ENCODE measurements at places on chromosomes 4 and X.

DNA sequence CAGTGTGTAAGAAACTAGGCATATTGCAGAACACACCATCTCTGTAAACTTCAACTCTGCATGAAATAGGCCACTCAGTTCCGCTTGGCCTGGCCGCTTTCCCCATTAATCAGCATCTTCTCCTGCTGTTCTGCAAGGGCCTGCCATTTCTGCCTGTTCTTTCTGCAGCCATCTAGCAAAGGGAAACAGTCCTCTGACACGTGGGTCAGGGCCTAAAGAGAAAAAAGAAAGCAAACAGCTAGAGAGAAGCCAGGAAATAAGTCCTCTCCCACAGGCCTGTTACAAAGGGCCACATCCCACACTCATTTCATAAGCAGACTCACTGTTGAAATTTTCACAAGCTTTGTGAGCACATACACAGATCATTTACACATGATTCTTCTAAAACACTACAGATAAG is 130.1 kb downstream of the PDE5A start:
- DNase-seq = no peak

DNA sequence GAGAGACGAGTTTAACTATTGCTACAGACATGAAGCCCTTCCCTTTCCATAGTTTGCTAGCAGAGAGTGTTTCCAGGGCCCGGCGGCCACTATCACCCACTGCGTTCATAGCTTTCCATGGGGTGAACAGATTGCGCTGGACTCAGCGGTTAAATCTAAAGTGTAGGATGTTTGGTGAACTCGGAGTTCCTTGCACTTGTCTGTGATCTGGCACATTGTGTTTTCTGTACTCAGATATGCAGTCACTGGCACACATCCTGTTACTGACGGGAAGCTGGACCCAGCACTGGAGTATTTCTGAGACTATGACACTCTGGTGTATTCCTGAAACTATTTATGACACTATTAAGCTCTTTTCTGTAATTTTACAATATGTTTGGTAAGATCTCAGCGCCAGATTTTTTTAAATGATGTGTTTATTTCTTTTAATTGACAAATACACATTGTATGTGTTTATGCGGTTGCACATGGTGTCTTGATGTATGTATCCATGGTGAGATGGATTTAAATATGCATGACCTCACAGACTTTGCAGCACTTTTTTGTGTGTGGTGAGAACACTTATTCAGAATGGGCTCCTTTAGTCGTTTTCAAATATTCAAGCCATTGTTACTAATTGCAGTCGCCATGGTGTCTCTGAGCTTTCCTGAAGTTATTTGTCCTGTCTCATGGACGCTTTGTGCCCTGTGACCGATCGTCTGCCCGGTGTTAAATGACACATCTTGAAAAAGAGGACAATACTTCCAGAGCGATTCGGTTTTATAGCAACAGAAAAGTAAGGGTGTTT is 14.1 kb downstream of the CD99 start:
- no peak for DNase-seq

DNA sequence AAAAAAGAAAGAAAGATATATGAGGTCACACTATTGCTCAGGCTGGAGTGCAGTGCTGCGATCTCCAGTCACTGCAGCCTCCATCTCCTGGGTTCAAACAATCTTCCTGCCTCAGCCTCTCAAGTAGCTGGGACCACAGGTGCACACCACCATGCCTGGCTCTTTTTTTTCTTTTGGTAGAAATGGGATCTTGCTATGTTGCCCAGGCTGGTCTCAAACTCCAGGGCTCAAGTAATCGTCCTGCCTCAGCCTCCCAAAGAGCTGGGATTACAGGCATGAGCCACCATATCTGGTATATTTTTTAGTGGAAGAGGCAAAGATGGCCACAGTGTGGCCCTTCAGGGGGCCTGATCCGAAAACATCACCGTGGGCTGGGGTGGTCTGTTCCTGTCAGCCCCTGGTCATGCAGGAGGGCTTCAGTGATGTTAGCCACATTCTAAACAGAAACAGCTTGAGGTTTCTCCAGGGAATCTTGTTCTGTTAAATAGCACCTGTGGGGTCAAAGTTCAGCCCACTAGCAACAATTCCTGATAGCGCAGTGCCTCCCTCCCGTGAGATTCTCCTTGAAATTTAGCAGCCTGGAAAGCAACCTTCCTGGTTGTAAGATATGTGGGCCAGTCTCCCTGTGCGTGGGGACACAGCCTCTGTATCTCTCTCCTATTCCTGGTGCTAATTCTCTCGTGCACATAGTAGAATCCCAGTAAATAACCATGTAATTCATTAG is 7.3 kb upstream of the DHRSX start:
- DNase-seq = no peak

- DNase-seq = no peak
Observed at GRCh38 chrX:40201329-40201885, 103.6 kb upstream of the BCOR start.

GRCh38 chrX:131711478-131711867 is 167.6 kb downstream of the OR13H1 start:
- DNase-seq = no peak

GRCh38 chr4:87390551-87390890 is 467 bp downstream of the HSD17B11 start:
- no peak for DNase-seq

GRCh38 chrX:112636951-112637581 is 42.7 kb downstream of the LHFPL1 start:
- no peak for DNase-seq

GRCh38 chrX:34884817-34885216 is 57.8 kb upstream of the FAM47B start:
- DNase-seq = no peak

DNA sequence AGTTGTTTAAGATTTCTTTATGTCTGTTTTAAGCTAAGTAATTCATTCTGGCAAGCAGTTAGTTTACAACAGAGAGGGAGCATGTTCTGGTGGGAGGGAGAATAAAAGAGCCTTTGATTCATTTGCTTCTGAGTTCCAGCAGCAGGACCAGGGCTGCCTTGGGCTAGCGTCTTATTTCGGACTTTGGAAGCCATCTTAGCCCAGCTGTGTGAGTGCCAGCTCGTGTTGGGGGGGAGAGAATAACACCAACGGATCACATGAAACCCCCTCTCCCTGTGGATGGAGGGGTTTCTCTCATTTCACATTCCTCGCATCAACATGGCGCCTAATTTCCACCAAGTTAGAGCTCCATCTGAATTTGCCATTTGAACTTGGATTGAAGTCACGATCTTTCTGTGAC is 7.4 kb downstream of the GAB1 start:
- DNase-seq = no peak

- no peak for DNase-seq
Observed at GRCh38 chr4:41429280-41429669, 108.7 kb upstream of the LIMCH1 start.

DNA sequence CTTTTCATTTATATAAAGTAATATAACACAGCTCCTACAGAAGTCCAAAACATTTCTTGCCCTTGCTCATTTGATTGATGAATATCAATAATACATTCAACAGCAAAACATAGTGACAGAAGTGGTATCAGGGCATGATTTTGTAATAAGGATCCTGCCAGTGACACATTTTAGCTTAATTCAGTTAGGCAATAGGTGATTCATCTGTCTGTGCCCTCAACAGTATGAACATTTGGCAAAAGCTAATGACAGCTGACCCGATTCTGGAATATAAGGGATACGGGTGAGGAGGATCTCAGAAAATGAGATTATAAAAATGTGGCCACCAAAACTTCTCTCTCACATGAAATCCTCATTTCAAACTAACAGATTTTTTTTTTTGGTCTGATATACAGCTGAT is 294.0 kb downstream of the CAMK2D start:
- no peak for DNase-seq

GRCh38 chr4:119696963-119697362 is 68.4 kb upstream of the PDE5A start:
- DNase-seq = no peak

DNA sequence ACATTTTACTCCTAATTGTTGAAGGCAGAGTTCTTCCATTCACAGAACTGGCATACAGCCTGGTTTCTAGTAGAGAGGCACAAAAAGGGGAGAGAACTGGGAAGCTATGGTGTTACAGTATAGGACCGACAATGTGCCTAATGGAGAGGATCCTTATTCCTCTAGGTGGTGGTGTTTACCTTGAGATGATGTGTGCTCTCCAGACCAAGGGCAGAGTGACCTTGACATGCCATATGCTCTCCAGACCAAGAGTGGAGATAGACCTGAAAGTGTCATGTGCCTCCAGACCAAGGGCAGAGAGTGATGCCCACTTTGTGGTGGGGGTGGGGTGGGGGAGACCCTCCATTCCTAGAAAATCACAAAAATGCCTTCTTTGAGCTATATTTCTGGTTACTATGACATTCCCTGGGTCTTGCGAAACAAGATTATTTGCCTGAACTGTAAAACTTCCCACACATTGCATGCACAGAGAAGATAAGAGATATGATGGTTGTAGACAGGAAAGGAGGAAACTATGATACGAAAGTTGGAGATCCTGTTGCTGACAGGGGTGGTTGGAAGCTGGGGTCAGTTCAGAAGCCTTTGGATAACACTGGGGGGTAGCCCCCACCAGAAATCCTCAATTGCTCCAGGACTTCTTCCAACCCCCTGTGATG is 119.7 kb downstream of the TEX13C start:
- no peak for DNase-seq

DNA sequence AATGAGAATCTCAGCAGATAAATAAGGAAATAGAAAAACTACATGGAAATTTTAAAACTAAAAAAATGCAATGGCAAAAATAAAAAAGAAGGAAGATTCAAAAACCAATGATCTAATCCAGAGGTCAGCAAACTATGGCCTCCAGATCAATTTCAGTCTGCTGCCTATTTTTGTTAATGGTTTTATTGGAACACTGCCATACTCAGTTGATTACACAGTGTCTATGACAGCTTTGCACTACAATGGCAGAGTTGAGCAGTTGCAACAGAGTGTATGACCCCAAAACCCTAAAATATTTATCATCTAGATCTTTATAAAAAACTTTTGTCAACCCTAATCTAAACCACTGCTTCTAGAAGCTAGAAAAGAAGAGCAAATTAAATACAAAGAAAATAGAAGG is 170.3 kb downstream of the RAB28 start:
- DNase-seq = no peak

- no peak for DNase-seq
Observed at GRCh38 chrX:111145878-111146277, 49.9 kb downstream of the PAK3 start.

DNA sequence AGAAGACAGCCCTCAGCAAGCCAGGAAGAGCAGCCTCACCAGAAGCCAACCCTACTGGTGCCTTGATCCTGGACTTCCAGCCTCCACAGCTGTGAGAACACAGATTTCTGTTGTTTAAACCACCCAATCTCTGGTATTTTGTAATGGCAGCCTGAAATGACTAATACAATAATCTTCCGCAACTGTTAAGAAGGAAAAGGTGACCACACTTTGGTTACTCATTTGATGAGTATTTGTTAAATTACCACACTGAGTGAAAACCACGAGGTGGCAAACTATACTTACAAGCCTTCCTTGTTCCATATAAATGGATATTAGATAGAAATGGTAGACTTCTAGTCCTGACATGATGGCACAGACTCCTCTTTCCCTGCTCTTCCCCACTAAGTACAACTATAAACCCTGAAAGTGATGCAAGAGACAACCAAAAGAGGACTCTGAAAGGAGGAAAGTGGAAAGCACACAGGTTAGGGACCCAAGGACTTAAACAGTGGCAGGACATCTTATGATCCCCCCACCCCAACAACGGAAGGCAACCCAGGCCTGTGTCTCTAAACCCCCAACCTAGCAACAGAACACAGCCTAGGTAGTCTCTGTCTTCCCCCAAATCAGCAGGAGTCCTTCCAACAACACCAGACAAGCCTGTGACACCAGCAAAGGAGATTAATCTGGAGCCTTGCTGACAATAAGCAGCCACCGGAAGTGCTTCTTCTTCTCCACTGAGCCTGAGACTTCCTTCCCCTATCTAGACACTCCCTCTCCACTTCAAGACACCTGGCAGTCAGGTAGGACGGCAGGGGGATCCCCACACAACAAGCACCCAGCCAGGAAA is 12.3 kb downstream of the ZNF182 start:
- DNase-seq = no peak

- DNase-seq = no peak
Observed at GRCh38 chr4:117421706-117422105, 336.3 kb upstream of the TRAM1L1 start.

DNA sequence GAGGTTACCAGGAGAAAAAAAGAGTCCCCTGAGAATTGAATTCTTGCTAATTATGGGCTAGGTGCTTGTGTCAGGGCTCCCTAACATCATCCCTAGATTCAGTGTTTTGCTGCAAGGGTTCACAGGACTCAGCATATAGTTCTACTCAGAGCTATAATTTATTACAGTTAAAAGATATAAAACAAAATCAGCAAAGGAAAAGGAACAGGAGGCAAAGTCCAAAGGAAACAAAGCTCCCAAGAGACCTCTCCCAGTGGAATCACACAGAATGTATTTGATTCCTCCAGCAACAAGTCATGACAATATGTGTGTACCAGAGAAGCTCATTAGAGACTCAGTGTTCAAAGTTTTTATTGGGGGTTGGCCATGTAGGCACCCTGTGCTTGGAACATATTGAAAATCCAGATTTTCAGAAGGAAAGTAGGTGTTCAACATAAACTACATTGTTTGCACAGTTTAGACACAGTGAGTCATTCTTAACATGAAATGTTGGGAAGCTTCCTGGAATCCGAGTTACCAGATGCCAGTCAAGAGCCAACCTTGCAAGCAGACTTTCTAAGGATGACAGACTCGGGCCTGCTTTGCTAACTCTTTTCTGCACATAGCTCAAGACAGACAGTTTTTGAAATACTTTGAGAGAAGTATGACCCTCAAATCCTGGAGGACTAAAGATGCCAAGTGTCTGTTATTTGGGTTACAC is 311.3 kb upstream of the EMCN start:
- no peak for DNase-seq

DNA sequence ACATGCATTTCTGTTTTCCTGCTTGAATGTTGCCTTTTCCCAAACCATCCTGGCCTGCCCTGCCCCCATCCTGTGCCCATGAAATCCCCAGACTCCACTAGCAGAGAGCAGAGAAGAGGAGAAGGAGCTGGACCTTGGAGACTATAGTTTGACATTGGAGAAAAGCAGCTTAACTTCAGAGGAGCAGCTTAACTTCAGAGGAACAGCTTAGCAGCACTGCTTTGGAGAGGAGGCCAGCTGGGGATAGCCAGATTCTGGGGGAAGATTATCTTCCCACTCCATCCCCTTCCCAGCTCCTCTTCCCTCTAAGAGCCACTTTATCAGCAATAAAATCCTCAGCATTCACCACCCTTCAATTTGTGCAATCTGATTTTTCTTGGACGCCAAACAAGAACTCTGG is 443.0 kb downstream of the PCDH10 start:
- no peak for DNase-seq

DNA sequence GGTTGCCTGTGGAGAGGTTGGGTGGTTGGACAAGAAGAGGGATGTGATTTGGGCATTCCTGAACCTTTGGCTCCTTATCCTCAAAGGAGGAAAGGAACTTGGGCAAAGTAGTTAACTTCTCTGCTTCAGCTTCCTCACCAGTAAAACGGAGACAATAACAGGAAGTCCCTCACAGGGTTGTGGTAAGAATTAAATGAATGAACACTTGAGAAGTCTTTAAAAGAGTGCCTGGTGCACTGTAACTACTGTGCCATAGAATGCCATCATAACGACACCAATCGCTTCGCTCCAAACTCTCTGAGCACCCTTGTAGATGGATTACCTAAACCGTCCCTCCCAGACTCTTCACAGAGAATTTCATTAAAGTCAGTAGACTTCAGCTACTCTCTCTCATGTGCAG is 10.5 kb downstream of the ZCCHC18 start:
- DNase-seq = no peak
